ENCODE measurements at places on chromosomes 11 and 22. TPM values are rescaled to one million over a fixed set of nuclear protein-coding genes. Genes with fewer than 3 reads are reported as not detected.

C11orf42 gene
- total RNA-seq = not detected

APOA1 gene
- 0.63 TPM for total RNA-seq

SYCE3 gene
- total RNA-seq = not detected

MOGAT2 gene
- total RNA-seq = not detected

GVQW3 gene
- total RNA-seq = 31.6 TPM

NPAT gene
- 34.1 TPM for total RNA-seq

CSNK2A3 gene
- total RNA-seq = 5.6 TPM

TREH gene
- not detected for total RNA-seq
